RCC 7860 (cell line): ENCODE measurements at places on chromosomes 7 and 10.

GRCh38 chr7:31096198-31096876 lies 44.2 kb downstream of the ADCYAP1R1 start:
- no peak for DNase-seq

DNA sequence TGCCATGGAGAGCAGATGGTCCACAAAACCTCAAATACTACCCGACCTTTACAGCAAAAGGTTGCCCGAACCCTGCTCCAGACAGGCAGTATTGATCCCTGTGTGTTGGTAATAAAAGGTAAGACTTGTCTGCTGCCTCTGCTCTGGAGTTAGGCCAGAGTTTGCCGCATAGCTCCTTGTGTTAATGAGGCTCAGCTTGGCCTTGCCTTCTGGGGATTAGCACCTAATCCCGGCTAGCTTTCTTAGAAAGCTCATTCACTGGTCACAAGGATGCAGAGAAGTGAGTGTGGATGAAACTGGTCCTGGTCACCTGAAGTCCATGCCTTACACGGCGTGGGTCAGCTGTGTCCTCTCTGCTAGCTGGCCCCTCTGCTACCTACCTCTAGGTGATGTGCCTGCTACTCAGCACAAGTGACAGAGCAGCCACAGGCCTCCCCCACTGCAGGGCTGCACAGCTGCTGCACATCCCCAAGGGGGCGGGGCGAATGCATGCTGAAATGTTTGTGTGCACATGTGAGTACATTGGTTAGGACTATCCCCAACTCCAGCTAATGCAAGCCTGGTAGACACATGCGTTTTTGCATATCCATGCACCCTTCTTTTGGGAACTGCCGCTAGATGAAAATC lies 31.7 kb upstream of the SYPL1 start:
- DNase-seq: no peak

DNA sequence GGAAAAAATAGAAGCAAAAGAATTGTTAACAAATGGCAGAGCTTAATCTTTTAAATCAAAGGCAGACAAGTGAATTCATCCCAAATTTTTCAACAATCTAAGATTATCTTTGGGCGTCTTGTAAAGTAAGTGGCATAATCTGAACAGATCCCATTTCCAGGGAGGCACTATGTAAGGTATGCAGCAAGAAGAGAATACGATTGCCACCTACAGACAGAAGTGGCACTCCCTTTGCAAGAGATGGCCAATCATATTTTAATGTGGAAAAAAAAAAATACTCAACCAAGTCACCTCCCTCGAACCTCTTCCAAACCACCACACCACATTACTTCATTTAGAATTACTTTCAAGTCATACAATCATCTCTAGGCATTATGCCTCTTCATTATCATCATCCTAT lies 4.0 kb downstream of the GFRA1 start:
- no peak for DNase-seq

DNA sequence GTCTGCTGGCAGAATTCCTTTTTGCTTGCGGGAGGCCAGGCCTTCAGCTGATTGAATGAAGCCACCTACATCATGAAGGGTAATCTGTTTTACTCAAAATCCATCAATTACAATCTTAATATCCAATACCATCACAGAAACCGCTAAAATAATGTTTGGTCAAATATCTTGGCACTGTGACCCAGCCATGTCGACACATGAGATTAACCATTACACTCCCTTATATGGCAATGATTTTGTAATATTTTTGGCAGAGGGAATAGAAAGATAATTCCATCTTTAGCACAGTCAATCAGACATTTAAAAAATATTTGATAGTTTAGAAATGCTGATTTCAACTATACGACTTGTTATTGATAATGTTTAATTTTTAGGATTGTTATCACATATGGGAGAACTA lies 36.5 kb upstream of the SLC39A12 start:
- DNase-seq: no peak

- no peak for DNase-seq
Observed at GRCh38 chr7:20211376-20211775, 5.8 kb downstream of the MACC1 start.

DNA sequence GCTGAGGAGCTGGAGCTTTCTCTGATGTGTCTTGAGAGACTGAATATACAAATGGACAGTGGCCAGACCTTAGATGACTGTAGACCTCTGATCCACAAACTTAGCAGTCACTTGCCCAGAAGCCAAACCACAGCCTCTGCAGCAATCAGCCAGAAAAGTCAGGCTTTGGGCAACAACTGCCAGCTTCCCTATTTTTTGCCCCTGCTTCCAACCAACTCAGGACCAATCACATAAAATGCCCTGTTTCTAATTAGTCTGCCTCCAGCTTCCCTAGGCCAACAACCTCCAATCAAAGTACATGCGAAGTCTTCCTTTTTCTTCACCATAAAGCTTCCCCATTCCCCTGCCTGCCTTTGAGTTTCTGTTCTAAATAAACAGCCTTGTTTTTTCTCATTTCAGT lies 37.8 kb upstream of the CACUL1 start:
- DNase-seq: no peak

- no peak for DNase-seq
Observed at GRCh38 chr10:23253780-23254179, 61.7 kb downstream of the PTF1A start.

DNA sequence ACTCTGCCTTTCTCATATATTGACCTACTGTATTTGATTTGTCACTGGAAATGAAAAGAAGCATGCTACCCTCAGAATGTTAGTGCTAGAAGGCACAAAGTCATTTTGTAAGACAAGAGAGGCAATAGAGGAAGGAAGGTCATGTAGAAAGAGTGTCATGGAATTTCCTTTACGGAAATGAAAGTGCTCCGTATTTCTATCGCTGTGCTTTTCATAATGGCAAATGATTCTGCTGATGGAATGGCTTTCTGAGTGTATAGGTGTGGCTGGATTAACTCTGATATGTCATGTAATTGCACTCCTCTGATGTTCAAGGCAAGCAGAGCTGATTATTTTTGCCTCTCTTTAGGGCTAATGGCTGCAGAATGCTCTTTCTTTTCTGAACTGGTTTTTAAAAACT lies 15.5 kb upstream of the STEAP4 start:
- no peak for DNase-seq

DNA sequence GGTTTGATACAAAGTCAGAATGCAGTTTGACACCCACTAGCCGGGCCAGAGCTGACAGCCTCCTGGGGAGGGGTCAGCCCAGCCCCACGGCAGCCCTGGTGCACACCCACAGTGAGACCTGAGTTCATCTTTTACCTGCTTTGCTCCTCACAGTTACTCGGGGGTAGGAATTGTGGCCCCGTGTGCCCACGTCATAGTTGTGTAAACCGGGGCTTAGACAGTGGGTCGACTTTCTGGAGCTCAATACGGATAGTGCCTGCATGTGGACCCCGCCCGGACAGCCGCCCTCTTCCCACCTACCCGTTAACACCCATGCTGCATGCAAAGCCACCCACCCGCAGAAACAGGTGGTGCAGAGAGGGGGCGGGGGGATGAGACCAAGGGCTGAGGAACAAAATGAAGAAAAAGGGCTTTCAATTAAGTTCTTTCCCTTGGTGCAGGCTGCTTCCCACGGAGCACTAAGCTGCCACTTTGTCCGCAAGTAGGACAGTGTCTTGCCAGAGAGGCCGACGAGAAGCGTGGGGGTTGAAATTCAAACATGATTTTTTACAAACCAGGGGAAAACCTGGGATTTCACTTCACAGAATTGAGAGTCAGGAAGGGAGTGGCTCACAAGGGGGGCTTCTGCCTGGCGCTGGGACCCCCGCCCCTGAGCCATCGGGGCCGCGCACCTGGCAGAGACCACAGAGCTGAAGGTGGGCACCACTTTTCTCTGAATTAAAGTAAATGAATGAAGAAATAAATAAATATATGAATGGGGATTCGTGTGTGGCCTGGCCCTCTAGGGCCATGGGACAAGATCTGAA lies 24.6 kb upstream of the FOXL3 start:
- DNase-seq: no peak

GRCh38 chr7:6208573-6209328 lies 63.7 kb downstream of the CYTH3 start:
- no peak for DNase-seq

DNA sequence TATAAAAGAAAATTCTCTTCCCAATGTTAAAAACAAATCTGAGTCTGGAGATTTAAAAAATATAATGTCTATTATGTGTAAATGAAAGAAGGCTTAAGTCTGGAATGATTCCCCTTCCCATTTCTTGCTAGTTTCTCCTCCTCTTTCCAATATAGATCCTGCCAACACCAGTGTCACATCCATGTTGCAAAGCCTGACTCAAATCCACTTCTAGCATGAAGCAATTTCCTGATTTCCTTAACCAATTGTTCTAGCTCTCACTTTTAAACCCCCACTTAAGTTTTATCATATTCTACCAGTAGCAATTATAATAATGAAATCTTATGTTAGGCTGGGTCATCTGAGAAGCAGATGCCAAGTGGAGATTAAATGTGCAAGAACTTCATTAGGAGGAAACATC lies 100.1 kb upstream of the SEC61G start:
- DNase-seq: no peak
